NCI-H187 treated with DMSO at 0.1 percent for 48 hours (cell line): ENCODE measurements at places on chromosomes 11 and 22.

GRCh38 chr22:43542681-43543521 lies 131.1 kb downstream of the MPPED1 start:
- no peak for DNase-seq

DNA sequence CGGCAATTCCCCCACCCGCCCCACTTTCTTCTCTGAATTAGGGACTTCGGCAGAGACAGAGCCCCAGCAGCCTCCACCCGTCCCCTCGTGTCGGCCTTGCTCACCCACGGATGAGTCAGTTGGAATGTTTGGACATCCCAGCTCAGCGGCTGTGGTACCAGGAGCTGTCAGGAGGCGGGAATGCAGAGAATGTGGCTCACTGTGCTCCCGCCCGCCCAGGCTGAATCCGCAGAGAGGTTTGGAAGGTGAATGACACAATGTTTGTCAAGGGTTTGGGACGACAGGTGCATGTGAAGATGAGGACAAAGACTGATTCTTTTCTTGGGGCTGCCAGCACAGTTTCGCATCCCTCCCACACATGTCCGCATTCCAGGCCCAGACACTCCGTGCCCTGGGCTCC lies 39.6 kb downstream of the LIF start:
- no peak for DNase-seq

GRCh38 chr11:5252192-5252918 lies 2.2 kb downstream of the HBG2 start:
- no peak for DNase-seq

DNA sequence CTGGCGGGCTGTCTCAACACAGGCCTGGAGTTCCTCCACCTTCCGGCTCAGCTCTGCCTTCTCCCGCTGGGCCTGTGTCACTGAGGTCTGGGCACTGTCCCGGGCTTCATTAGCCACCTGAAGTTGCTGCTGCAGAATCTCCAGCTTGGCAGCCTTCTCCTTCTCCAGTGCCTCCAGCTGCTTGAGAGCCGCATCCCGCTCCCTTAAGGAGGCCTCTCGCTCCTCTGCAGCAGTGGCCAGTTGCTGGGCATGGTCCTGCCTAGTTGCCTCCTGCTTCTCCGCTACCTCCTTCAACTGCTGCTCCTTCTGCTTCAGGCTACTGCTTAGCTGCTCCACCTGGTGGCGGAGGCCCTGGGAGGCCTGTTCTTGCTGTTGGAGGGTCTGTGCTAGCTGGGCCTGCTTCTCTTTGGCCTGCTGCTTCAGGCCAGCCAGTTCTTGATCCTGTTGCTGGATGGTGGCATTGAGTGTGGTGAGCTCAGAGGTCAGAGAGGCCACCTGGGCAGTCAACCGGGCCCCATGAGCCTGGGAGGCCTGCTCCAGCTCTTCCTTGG lies 16.9 kb downstream of the IL18BP start:
- DNase-seq: no peak

DNA sequence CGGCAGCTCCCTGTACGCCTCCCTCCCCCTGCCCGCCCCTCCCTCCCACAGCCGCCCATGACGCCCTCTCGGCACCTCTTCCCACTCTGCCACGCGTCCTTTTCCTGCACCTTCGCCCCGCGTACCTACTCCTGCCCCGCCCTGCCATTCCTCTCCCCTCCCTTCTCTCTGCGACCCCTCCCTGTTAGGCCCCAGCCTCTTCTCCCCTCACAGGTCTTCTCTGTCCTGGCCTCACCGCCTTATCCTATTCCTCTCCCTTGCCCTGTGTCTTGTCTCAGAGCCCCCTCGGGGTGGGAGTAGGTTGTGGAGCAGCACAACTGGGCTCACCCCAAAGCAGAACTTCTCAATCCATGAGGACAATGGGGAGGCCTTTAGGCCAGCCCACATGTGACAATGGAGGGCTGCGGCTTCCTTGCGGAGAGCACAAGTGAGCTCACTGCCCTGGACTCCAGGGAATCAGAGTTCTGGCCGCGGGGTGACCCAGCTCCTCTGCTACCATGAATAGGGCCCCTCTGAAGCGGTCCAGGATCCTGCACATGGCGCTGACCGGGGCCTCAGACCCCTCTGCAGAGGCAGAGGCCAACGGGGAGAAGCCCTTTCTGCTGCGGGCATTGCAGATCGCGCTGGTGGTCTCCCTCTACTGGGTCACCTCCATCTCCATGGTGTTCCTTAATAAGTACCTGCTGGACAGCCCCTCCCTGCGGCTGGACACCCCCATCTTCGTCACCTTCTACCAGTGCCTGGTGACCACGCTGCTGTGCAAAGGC lies 539 bp downstream of the SLC35C1 start:
- DNase-seq: no peak

- no peak for DNase-seq
These were observed 2.9 kb upstream of the TTC36 start for GRCh38 chr11:118524356-118524755.

DNA sequence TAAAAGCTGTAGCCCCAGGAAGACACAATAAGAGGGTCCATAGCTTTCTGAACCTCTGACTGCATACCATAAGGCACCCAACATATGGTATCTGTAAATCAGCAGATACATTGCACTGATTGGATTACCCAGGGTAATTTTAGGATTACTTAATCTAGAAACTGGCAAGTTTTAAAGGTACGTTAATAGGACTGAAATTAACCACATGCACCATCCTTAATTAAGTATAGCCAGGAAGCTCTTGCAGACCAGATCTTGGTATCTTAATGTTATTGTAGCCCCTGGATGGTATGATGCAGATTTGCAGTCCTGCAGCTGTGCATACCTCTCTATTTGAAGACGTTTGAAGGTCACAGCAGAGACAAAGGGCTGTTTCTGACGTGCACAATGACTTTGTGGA lies 72.8 kb downstream of the ARHGAP42 start:
- no peak for DNase-seq

DNA sequence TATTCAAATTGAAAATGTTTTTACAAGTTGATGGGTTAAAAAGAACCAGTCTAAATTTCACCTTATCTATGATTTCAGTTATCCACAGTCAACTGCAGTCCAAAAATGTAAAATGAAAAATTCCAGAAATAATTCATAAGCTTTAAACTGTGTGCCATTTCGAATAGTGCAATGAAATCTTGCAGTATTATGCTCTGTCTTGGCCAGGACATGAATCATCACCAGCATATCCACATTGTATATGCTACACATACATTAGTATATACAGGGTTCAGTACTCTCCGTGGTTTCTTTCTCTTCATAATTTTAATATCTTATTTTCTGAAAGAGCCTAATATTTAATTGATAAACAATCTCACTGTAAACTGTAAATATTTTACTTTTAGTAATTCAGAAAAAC lies 45.9 kb downstream of the ARHGAP32 start:
- DNase-seq: no peak

- no peak for DNase-seq
These were observed 1273.9 kb upstream of the CNTN5 start for GRCh38 chr11:97746818-97747217.

DNA sequence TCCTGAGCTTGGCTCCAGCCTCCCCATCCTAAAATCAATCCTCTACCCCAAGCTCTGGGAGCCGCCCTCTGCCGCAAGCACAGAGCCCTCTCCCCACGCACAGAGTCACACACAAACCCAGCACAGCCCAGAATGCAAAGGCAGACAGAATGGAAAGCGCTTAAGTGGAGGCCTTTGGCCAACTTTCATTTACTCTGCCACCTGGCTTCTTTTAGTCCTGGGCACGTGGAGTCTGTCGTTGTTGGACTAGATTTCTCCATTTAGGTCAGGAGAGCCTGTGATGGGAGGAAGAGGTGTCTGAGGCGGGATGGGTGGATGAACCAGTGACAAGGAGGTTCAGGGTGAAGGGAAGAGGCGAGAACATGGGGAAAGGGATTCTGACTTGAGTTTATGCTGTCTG lies 191.7 kb downstream of the DSCAML1 start:
- no peak for DNase-seq

- no peak for DNase-seq
These were observed 1008.4 kb downstream of the JRKL start for GRCh38 chr11:97398246-97398645.

DNA sequence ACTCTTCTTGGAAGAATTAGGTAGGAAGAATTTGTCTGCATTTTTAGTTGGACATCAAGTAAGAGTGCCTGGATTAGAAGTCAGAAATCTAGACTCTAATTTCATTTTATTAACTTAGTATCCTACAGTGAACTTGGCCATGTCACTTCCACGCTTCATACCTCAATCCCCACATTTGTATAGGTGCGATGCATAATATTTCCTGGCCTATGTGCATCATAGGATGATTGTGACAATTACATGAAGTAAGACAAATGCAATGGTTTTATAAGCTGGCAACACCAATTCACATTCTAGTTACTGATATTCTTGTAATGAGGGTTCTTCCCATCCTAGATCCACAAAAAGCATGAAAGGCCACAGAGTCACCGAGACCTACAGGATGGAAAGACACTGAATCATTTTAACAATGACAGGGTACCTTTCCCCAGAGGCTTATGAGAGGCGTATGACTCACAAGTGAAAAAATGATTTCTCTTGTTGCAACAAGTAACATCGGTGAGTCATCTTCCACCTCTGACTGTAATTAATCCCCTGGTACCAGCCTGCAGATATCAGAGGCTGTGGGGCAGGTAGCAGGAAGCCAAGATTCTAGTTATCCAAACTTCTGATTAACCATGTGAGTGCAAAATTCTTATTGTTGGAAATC lies 56.0 kb upstream of the OR5AK2 start:
- DNase-seq: no peak

GRCh38 chr11:58493676-58494075 lies 14.2 kb downstream of the OR5B21 start:
- DNase-seq: no peak

DNA sequence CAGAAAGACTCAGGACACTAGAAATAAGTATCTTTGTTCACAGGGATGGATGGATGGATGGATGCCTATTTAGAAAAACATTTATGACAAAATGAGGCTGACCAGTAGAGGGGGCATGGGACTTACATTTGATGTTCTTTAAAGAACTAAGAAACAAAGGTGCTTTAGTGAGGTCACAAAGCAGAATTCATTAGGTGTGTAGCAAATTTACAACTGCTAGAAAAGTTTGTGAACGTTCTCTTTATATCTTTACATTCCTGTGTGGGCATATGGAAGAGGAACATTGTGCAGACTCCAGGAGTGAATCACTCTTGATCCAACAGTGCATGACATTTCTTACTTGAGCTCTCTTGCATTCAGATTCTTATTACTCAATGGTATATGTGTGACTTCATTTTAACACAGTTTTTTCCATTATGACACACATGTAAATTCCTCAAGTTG lies 15.8 kb upstream of the SIK2 start:
- no peak for DNase-seq

DNA sequence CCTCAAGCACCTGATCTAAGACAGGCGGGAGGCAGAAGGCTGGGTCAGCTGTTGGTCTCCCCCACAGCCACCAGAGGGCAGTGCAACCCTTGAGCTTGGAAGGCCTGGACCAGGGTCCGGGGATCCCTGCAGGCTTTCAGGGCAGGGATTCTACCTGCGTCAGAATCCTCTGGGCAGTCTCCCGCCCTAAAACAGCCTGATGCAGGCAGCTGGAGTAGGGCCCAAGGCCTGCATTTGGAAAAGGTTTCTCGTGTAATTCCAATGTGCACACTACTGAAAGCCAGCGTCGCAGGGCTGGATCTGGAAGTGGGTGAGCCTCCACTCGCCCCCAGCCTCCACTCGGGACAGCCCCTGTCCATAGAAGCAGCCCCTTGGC lies 31.8 kb downstream of the BID start:
- no peak for DNase-seq

DNA sequence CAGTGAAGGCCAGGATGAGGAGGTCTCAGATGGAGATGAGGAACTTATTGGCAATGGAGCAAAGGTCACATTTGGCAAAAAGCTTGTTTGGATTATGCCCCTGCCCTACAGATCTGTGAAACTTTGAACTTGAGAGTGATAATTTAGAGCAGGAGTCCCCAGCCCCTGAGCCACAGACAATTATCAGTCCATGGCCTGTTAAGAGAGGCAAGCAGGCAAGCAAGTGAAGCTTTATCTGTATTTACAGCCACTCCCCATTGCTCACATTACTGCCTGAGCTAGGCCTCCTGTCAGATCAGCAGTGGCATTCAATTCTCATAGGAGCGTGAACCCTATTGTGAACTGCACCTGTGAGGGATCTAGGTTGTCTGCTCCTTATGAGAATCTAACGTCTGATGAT lies 1076.9 kb upstream of the TENM4 start:
- DNase-seq: no peak

DNA sequence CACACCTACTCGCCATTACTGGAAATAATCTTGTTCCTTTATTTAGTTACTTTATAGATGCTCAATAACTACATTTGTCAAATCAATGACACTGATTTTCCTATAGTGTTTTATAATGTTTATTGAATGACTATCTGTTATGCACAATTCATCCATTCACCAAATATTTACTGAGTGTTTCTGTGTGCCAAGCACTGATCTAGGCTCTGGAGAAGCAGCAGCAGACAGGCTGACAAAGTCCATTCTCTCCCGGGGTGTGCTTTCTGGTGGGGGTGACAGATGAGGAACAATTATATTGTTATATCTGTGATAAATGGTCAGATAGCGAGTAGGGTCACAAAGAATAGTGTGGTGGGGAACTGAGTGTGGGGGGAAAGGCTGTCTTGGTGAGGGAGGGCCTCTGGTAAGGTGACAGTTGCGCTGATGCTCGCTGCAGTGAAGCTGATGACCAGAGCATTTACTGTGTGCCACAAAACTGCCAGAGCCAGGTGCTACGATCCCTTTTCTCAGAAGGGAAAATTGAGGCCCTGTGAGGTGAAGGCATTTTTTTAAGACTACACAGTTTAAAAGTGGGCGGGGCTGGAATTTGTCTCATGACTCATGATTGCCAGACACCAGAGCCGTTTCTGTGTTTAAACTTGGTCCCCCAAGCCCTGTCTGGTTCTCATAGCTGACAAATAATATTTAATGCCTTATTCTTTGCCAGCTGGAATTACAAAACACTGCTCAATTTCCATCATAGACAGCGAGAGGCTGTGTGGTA lies 10.2 kb downstream of the PACS1 start:
- DNase-seq: no peak

DNA sequence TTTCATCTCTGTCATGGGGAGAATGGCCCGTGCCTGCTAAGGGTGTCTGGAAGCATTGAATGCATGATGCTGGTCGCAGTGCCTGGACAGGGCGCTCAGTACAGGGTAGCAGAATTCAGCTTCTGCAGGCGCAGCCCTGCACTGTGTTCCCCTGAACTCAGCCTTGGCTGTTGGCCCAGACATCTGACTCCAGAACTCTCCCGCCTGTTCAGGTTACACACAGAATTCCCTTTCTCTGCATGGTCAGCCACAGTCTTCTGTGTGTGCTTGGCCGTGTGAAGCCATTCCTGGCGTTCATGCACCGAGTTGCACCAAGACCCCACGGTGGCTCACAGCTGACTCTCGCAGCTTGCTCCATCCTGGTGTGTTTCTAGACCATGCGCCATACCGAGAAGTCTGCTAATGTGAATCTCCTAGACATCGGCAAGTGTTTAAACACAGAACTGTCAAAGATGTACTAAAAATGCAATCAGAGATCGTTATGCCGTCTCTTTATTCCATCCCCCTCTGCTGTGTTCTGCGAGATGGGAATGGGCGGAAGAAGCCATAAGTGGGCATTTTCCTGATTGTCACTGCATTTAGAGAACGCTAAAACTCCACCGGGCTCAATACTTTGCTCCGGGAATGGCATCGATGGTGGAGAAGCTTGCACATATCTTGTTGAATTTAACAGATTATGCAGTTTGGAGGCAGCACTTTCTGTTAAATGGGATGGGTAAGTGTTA lies 55.6 kb downstream of the MPPED1 start:
- DNase-seq: no peak
